ENCODE measurements at places on chromosomes 16 and 17. TPM values are rescaled to one million over a fixed set of nuclear protein-coding genes. Genes with fewer than 3 reads are reported as not detected.

GNAO1 gene
- total RNA-seq = not detected

FZD2 gene
- total RNA-seq = 10.1 TPM

DNA sequence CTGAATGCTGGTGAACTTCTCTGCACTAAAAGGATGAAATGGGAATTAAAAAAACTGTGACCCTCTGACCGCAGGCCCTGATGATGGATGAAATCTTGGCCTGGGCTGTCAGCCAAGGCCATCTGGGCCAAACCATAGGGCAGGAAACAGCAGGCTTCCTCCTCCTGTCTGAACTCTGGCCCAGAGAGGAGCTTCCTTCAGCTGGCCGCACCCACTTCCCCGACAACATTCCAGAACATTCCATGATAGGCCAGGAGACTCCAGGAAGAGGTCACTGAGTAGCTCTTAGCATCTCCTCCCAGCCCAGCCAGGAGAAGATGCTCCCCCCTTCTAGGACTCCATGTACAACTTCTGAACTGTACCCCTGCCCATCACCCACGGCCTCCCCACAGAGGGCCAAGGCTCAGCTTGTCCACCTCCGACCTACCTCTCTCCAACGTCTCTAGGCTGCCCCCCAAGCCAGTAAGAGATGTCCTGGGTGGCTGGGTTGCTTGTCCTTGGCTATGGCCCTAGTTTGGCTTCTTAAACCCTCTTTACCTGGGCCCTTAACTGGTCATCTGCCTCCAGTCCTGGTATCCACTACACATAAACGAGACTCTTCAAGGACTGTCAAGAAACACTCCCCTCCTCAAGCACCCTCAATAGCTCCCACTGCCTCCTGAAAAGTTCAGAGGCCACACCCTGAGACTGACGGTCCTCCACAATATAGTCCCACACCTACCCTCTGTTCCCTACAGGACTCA lies 1.7 kb downstream of the RPH3AL start:
- peak; percentile 85 for DNase-seq

C16orf46 gene
- total RNA-seq = 3.8 TPM

DNA sequence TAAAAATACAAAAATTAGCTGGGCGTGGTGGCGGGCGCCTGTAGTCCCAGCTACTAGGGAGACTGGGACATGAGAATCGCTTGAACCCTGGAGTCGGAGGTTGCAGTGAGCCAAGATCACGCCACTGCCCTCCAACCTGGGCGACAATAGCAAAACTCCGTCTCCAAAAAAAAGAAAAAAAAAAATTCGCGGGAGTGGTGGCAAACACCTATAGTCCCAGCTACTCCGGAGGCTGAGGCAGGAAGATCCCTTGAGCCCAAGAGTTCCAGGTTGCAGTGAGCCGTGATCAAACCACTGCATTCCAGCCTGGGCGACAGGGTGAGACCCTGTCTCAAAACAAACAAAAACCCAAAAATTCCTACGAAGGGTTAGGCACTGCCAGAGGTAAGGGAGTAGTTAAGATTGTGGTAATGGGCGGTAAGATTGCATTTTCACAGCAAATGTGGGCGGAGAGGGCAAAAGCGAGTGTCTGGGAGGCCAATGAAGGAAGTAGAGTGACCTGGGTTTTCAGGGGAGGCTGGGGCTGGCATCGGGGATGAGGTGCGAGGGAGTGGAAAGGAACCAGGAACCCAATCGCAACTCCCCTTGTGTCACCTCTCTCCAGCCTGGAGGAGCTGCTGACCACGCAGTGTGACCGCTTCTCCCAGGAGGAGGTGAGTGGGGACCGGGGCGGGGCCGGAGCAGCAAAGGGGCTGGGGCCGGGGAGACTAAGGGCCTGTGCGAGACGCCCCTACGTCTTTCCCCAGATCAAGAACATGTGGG lies 2.6 kb downstream of the MYL11 start:
- DNase-seq = no peak

SOCS7 gene
- total RNA-seq = 32.1 TPM

DNA sequence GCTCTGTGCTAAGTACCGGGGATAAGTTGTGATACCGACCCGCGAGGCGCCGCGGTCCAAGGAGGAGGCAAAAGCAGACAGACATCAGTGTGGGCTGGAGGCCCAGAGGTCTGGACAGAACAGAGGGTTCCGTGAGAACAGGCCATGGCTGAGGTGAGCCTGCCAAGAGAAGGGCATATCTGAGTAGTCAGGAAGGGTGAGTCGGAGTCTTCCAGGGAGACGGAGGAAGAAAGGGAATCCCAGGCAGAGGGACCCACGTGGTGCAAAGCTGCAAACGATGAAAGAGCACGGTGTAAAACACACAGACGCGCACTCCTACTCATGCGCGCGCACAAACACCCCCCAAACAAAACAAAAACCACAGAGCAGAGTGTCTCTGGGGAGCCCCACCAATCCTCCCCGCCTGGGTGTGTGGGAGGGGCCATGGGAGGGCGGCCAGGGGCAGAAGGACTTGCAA lies 18.1 kb downstream of the RHBDL3 start:
- DNase-seq = no peak

- DNase-seq = peak; percentile 63
Observed at GRCh38 chr16:84277244-84277823, 17.3 kb upstream of the WFDC1 start.

GRCh38 chr16:57846078-57846697 lies 43.9 kb upstream of the KIFC3 start:
- DNase-seq = no peak

All from MCF 10A (cell line).